ENCODE measurements at places on chromosomes 7 and 10.
A peak's percentile ranks its signal among the peaks of the same experiment; 100 is the strongest.

- no peak for DNase-seq
Observed at GRCh38 chr10:121803611-121804010, 124.2 kb downstream of the ATE1 start.

DNA sequence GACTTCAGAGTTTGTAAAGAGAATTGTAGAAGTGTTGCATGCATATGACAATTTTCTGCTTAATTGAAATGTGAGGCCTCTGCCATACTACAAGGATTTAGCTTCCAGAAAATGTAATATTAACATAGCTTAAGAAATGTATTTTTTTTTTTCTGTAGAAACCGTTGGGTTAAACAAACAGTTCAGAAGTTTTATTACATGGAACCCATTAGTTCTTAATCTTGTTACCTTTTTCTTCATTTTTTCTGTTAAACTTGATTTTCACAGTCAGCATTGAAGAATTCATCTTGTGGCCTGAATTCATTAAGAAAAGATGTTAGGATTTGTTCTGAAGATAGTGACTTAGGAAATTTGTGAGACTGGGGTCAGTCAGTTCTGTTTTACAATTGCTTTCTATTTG, 4.9 kb downstream of the PTEN start:
- DNase-seq: no peak

GRCh38 chr10:66025186-66025585, 900.6 kb upstream of the LRRTM3 start:
- DNase-seq: no peak

GRCh38 chr7:23369100-23369499, 70.0 kb downstream of the MALSU1 start:
- DNase-seq: no peak

DNA sequence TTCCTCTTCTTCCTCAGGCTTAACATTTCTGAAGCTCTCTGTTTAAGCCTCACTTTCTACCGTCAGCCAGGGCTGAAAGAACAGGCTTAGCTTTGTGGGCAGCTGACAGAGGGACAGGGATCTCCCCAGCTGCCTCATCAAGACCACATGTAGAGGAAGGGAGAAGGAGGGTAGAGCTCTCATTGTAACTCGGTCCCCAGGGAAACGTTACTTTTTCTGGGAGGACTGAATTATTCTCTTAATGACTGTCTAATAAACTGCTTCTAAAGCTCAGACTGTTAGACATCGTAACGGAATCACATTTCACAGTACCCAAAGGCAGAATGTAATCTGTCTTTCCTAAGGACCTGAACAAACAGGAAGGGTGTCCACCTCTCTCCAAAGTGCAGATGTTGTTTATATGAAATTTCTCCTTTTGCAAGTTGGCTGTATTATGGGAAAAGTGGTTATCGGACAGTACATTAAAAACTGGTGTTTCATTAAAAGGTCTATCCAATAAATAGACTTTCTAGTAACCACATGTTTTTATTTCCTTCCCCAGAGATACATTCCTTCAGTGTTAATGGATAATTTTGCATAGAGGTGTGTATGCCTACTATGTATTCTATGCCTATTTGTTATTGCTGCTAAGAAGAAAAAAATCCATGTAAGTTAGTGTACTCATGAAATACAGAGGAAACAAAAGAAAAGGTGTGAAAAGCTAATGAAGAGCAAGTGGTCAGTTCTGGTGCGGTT, 144.2 kb downstream of the CTTNBP2 start:
- no peak for DNase-seq

- no peak for DNase-seq
Observed at GRCh38 chr7:78260826-78261225, 462.3 kb downstream of the PHTF2 start.

- DNase-seq: no peak
Observed at GRCh38 chr10:132392811-132393694, 3.9 kb upstream of the PWWP2B start.

- no peak for DNase-seq
Observed at GRCh38 chr10:127996586-127996985, 89.7 kb downstream of the PTPRE start.

DNA sequence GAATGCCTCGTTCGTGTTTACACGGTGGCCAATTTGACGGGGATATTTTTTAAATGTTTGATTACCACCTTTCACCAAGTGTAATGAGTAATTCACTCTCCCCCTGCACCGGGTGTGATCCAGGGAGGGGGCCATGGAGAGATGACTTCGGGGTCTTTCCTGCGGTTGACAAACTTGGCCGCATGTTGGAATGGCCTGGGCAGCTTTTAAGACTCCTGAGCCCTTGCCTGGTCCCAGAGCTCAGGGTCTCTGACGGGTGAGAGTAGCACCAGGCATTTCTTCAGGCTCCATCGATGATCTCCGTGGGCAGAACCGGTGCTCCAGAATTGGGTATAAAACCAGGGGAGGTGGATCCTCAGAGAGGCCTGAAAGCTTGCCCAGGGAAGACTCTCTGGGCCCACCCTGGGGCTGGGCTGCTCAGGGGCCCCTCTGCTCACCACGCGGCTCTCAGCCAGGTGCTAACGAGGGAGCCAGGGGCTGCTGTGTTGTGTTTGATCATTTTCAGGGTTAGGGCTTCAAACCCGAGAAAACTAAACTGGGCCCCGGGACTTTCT, 882 bp downstream of the ZNF282 start:
- no peak for DNase-seq

- no peak for DNase-seq
Observed at GRCh38 chr7:13185139-13185538, 497.7 kb downstream of the ARL4A start.

GRCh38 chr7:82210416-82211184, 233.0 kb downstream of the CACNA2D1 start:
- DNase-seq: no peak

DNA sequence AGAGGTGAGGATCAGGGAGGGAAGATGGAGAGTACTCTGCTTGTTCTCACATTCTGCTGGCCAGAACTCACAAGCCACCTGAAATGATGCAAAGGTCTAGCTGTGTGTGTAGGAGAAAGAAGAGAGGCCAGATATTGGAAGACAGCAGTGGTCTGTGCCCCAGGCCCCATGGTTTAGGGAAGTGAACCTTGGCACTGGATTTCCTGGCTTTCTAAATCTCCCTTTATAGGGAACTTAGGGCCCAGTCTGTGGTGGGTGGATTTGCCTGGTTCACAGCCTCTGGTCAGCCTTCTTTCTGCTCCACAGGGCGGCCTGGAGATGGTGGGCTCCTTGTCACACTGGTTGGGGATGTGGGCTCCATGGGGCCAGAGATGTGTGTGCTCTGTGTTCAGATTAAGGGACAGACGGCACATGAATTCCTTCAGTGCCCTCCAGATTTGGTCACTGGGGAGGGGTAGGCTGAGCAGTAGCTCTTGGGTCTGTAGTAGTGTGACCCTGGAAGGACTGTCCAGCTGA, 9.5 kb upstream of the SH2D4B start:
- no peak for DNase-seq

GRCh38 chr7:99267841-99268576, 4.6 kb upstream of the MYH16 start:
- no peak for DNase-seq

DNA sequence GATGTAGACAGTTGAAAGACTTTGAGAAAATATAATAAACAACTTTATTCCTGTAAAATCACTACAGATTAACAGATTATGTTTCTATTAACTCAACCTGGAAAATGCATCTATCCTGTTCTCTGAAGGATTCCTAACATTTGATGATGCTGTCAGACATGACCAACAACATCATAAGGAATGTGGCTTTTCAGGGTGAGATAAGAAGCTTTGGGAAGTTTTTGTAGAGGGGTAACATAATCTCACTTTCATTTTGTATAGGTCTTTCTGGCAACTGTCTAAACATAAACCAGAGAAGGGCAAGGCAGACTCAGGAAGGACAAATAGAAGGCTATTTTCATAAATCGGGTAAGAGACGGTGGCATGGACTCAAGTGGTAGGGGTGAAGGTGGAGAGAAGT, 112.2 kb downstream of the TES start:
- DNase-seq: no peak

GRCh38 chr7:94434042-94434441, 39.3 kb downstream of the COL1A2 start:
- no peak for DNase-seq

- DNase-seq: no peak
Observed at GRCh38 chr10:122078965-122079795, 90.2 kb downstream of the TACC2 start.

DNA sequence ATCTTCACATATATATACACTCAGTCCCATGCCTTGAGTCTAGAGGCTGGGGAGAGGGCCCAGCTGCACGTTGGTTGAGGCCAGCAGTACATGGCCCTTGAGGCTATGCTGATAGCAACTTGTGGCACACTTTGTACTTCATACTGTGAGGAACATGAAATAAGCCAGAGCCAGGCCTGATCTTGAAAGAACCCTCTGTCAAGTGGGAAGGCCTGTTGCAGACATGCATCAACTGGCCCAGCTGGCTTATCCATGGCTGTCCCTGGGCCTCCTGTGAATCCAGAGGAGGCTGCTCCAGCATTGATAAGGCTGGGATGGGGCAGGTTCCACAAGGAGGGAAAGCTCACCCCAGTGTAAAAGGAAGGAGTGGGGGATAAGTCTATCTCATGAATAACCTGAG, 140.4 kb downstream of the NRF1 start:
- DNase-seq: no peak

DNA sequence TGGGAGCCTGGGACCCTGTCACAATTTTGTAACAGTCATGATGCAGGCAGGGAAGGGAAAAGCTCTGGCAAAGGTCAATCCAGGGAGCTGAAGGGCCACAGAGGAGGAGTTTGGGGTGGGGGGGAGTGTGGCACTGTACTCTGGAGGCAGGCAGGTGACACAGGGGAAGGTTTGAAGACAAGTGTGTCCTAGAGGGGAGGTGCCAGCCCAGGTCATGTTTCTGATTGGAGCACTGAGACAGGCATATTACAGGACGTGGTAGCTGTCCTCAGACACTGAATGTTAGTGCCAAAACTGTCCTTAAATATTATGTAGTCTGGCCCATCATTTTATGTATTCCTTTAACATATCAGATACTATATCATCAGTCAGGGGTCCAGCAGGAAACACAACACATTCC, 75.6 kb upstream of the LRRC4 start:
- DNase-seq: no peak

- DNase-seq: peak; percentile 42
Observed at GRCh38 chr10:22253580-22253882, 35.7 kb upstream of the EBLN1 start.

- DNase-seq: no peak
Observed at GRCh38 chr10:17237149-17237527, 9.1 kb downstream of the VIM start.

- no peak for DNase-seq
Observed at GRCh38 chr10:49655099-49655498, 24.4 kb upstream of the C10orf53 start.

- no peak for DNase-seq
Observed at GRCh38 chr10:100877461-100877850, 35.3 kb upstream of the SLF2 start.

DNA sequence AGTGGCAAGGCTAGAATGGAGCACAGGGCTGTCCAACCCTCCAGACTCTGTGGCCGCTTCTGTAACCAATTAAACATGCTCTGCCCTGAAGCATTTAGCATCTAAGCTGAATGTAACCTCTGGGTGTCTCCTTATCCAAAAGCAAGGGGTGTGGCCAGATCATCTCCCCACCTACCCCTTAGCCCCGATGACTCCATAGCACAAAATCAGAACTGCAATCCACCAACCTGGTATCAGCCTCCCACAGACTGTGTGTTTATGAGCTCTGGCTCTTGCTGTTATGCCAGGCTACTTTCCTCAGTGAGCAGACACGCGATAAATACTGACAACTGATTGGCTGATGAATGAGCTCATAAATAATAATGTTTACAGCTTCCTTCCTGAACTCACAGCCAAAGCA, 3.2 kb downstream of the FRMD4A start:
- no peak for DNase-seq

- no peak for DNase-seq
Observed at GRCh38 chr10:56646329-56647111, 285.5 kb upstream of the ZWINT start.

DNA sequence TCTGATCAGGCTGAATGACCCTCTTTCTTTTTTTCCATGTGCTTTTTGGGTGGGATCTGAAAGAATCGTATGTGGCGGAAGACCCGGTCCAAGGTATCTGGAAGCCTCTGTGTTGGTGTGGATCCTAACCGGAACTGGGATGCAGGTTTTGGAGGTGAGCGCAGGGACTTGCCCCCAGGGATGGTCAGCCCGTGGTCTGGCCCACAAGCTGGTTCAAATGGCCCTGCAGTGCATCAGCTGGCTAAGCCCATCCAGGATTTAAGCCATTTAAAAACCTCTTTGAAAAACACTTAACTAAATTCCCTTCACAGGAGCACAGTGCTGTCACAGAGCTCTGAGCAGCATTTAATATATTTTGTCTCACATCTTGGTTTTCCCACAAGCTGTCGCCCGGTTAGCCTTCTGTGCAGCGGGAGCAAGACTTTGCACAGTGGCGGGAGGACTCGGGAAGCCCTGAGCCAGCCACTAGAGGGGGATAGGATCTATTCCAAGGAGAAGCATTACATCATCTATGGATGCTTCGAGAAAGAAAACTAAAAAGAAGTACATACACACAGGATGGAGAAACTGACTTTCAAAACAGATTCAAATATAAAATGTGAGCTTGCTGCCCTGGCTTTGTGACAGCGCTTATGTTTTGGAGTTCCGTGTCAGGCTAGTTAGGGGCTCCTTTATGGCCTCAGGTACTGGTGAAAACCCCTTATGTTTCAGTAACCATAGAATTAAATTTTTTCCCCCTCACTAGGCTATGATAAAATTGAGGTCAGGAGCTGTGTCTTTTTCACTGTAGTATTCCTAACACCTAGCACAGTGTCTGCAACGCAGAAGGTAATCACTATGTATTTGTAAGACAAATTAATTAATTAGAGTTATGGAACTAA, 11.3 kb downstream of the CPA2 start:
- DNase-seq: no peak
